ENCODE measurements at places on chromosomes 1 and 21.

- no peak for DNase-seq
These were observed 16.2 kb downstream of the ROR1 start for GRCh38 chr1:63789856-63790605.

GRCh38 chr1:62724430-62724829 lies 36.2 kb upstream of the DOCK7 start:
- DNase-seq, result no peak

DNA sequence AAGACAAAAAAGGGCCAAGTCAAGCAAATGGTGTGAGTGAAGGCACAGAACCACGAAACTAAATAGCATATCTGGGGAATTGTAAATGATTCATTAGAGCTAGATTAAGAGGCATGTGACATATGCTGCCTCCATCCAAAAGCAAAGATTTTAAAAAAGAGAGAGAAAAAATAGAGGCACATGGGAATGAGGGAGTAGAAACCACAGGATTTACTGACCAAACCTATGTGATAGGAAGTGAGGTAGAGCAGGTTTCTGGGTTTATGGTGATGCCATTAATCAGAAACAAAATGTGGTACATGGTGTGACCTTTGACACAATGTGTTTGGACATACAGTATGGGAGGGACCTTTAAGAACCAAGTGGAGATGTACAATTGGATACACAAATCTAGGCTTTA lies 13.6 kb downstream of the C1orf52 start:
- DNase-seq, result no peak

DNA sequence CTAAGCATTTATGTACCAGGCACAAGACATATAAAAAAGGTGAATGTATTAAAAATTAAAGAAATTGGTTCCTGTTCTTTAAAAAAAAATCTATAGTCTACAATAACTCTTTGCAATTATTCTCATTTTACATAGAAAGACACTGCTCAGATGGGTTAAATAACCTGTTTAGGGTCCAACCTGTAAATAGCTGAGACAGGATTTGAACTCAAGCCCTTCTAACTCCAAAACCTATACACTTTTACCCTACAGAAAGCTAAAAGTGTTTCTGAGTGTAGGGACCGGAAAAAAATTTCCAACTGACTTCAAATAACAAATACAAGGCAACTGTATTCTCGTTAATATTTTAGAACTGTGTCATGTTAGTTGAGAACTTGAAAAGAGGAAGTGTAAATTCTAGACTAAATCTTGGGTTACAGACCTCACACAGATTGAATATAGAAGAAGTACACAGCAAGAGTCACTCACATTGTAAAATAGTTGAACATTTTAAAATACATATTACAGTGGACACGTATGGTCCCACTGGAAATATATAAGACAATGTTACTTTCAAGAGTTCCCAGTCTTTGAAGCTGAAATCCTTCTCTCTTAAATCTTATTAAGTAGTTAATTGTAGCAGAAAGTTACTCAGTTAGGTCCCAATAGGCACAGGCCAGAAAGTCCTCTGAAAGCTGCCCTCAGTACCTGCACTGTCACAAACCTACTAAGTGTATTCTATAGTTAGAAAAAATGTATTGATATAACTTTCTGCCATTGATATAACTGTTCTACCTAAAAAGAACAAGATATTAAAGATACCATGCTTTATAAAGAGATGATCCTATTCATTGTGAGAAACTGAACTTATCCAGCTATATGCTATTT lies 7.3 kb downstream of the EDEM3 start:
- no peak for DNase-seq

- DNase-seq, result no peak
These were observed 51.9 kb upstream of the FMOD start for GRCh38 chr1:203402629-203403337.

- no peak for DNase-seq
These were observed 25.9 kb downstream of the PSMB2 start for GRCh38 chr1:35615440-35615839.

DNA sequence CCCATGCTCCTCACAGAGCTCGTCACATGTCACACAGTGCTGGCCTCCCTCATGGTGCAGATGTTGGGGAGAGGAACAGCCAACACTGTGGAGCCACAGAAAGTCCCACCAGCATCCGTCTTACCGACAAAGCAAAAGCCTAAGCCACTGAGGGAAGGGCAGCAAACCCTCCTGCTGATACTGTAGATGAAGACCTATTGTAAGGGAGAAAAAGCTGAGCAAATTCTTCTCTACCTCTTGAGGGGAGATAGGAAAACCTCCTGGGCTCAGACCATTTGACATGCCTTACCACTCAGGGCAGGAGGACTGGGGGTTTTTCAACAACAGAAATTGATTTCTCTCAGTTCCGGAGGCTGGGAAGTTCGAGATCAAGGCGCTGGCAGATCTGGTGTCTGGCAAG lies 95.9 kb downstream of the WDR64 start:
- no peak for DNase-seq

GRCh38 chr1:158177700-158178450 lies 2.8 kb upstream of the CD1D start:
- no peak for DNase-seq

DNA sequence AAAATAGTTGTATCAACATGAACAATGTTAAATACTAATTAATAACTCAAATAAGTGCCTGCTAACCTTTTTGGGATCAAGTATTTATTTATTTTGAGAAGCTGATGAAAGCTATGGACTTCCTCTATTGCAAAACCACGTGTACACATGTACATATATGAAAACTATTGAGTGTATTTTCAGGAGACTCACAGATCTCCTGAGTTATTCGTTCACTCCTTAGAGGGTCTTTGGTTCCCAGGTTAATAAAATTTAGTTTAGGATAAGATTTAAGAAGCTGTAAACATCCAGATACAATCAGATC lies 130.5 kb downstream of the DISC1 start:
- DNase-seq, result no peak

DNA sequence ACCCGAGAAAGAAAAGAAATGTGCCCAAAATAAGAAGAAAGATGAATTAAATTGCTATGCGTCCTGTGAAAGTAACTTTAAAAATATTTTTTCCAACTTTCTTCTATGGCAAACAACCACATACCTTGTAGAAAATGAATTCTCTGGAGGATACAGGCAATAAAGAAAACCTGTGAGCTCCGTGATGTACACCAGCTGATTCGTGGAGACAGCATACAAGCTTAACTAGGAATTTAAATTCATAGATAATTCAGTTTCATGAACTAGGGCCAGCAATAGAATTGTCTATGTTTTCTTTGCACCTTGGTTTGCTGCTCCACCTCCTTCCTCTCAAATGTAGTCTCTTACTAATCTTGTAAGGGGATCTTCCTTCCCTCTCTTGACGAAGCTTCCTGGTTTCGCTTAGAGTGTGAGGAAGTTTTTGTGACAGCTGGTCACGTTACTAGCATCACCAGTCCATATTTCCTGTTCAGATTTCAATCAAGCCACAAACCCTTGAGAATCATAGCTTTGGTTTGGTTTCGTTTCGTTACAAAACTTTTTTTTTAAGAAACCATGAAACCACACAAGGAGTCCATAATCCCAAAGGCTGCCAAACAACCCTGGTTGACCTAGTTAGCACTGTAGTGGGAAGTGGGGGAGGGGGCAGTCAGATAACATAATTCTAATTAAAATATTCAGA lies 35.8 kb downstream of the GREM2 start:
- no peak for DNase-seq

GRCh38 chr1:156854634-156855033 lies 4.3 kb downstream of the INSRR start:
- DNase-seq, result no peak

- peak; percentile 57 for DNase-seq
These were observed 8.2 kb upstream of the S100A10 start for GRCh38 chr1:152001631-152002584.
